T-helper 1 cell (primary cell): ENCODE measurements at places on chromosomes 7 and 10.

DNA sequence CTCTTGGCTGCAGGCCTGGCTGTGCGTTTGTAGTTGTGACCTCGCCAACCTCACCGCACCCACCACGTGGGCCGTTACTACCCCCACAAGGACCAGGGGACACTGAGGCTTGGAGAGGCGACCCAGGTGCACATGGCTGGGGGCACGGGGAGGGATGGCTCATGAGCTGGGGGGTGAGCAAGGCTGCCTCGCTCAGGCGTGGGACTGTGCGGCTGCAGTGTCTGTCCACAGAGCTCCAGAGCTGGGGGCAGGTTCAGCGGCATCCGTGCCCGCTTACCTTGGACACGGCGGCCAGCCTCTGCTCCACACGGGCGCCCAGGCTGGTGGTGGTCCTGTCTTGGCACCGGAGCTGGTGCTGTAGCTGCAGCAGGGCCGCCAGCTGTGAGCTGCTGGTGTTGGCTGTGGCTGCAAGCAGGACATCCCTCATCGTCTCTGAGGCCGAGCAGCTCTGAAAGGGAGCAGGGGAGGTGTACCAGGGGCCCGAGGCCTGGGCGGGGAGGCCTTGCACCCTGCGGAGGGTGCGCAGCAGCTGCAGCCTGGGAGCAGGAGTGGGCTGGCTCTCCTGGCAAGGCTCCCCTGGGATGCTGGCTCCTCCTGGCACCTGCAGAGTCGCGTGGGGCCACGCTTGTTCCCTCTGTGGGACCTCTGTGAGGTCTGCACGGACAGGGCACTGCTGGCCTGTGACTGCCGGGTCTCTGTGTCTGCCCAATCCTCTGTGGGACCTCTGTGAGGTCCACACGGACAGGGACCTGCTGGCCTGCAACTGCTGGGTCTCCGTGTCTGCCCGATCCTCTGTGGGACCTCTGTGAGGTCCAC lies 60.0 kb upstream of the NKX6-2 start:
- no peak for DNase-seq

GRCh38 chr10:128493811-128494210 lies 367.6 kb upstream of the MKI67 start:
- no peak for DNase-seq

GRCh38 chr10:5591336-5591824 lies 66.6 kb downstream of the CALML3 start:
- DNase-seq: no peak

GRCh38 chr7:82778021-82778420 lies 334.4 kb upstream of the CACNA2D1 start:
- no peak for DNase-seq

DNA sequence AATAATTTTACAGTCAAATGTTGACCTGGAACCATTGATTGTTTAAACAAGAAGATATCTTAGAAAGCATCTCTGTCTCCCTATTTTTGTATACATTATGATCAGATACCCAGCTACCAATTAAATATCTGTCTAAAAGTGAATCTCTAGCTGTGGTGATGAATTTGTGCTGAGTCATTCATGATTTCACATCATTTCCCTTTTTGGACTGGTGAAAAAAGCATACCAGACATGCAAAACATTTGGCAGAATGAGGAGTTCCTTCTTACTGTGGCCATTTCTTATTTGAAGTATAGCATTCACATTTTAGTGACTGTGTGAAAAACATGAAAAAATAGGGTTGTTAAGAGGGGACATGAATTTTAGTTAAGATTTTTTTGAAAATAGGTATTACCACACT lies 98.0 kb upstream of the GATA3 start:
- DNase-seq: no peak
